ENCODE measurements at places on chromosomes 7 and 10.
A peak's percentile ranks its signal among the peaks of the same experiment; 100 is the strongest.

DNA sequence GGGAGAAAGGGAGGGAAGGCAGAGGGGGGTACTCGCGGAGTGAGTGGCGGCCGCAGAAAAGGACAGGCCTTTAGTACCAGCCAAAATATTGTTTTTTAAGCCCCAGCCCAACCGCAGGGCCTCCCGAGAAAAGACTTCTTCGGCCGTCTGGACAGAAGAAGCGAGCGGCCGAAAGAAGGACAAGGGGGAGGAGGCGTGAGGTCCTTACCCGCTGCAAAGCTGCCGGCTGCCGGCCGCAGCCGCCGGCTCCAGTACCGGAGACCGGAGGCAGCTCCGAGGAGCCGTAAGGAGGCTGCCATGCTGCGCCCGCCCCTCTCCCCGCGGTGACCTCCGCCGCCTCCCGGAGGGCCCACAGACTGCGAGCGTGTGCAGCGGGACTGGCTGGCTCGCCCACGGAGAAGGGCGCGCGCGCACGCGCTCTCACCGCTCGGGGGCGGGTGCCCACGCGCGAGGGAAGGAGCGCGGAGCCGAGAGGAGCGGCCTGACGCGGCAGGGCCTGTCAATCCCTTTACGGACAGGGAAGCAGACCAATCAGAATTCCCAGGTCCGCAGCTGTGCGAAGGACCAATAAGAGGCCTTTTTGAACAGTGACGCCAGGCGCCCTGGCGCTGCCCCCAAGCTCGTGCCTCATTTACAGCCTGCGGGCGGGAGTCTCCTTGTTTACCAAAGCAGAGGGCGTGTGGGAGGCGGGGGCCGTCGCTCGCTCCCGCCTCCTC lies at the start of gene HIBADH:
HIBADH (minus strand) TSS at position 394 of the 716 bp plus-strand sequence; CDS start at position 299, 95 bp downstream.
- DNase-seq, result peak; percentile 100

DNA sequence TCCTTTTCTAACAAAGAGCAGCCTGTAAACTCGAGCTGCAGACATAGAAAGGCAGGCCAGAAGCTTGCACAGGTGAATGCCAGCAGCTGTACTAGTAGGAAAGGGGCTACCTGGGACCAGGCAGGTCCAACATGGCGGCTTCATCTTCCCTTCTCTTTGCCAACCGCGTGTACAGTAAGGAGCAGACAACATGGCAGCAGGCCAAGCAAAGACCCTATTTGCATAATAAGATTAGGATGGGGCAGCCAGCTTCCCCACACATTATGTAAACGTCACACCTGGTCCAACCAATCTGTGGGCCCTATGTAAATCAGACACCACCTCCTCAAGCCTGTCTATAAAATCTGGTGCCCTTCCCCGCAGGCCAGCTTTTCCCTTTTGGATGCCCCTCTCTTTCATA lies 1186.5 kb upstream of the AUTS2 start:
- DNase-seq, result no peak

GRCh38 chr7:115885550-115885949 lies 145.0 kb downstream of the TFEC start:
- no peak for DNase-seq

DNA sequence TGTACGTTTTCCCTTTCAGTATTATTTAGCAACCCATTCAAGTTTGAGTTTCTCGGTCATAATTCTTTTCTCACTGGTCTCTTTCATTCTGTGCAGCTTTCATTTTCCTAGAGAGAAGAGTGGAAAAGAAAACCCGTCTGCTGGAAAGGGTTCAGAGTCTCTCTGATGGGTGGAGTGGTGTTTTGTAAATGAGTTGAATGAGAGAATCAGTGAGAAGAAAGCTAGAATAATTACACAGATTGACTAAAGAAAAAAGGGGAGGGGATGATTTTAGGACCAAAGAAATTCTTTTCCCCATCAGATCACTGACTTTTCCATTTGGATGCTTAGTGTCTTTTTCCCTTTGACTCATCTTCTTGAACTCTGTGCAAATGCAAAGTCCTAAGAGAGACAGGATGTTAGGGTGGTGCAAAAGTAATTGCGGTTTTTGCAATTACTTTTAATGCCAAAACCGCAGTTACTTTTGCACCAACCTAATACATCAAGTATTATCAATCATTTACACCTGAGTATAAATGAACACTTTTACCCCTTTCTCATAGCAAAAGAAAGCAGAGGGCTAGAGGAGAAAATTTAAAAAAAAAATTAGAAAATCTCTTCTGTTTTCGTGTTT lies 242.1 kb upstream of the SP4 start:
- DNase-seq, result no peak

- no peak for DNase-seq
These were observed 72.7 kb upstream of the ATRNL1 start for GRCh38 chr10:115020449-115020848.

GRCh38 chr7:92794391-92794790 lies 42.0 kb downstream of the CDK6 start:
- DNase-seq, result no peak

- peak; percentile 81 for DNase-seq
These were observed 116.6 kb downstream of the KLF6 start for GRCh38 chr10:3668276-3668965.

DNA sequence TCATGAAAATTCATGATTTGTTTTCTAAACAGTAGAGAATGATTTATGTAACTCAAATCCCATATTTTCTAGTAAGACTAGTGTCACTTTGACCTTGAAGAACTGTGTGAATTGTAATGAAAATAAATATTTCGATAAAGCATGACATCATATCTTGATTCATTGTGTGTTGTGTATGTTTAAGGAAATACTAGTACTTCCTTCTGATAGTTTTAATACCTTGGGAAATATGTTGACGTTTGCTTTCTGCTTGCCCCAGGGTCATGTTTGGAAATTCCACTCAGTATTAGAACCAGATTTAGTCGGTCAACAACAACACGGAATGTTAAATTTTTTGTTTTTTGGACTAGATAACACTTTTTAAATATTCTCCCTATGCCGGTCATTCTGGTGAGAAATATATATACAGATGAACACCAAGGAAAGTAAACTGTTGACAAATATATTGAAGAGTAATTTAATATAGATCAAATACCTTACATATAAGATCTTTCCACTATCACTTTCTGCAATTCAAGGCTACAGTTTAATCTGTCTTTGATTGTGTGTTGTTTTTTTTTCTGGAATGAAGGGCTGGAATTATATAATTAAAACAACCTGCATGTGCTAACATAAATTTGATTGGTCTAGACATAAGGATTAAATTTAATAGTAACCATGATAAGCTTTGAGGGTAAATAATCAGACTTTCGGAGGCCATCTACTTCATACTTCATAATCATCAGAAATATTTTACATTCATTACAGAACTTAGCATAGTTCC lies 126.2 kb downstream of the MDFIC start:
- DNase-seq, result peak; percentile 24

DNA sequence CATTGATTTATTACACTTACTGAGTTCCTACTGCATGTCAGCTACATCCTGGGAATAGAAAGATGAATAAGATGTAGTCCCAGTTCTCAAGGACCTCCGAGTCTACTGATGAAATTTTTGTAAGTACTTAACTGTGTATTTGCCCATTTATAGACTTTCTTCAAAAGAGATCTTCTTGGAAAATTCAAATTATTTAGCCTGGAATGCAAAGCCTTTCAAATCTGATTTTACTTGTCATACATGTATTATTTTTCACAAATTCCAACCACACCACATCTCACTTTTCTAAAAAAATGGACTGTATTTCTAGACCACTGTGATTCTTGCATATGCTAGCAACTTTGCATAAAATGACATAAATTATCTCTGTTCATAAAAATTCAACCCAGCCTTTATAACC lies 581.3 kb downstream of the ATRNL1 start:
- no peak for DNase-seq

GRCh38 chr10:79374312-79375191 lies 27.3 kb downstream of the PPIF start:
- DNase-seq, result peak; percentile 68

GRCh38 chr7:121872831-121873288 lies at the start of gene PTPRZ1:
Gene PTPRZ1 (plus strand): TSS chr7:121873161. CDS start chr7:121873500, 339 bp downstream.
- DNase-seq, result peak; percentile 36

Data from mesenchymal stem cell (in vitro differentiated cells and primary cell).